ENCODE measurements at places on chromosomes 16 and 17.

GRCh38 chr17:78210111-78210510 is 3.9 kb upstream of the BIRC5 start:
- DNase-seq = no peak

DNA sequence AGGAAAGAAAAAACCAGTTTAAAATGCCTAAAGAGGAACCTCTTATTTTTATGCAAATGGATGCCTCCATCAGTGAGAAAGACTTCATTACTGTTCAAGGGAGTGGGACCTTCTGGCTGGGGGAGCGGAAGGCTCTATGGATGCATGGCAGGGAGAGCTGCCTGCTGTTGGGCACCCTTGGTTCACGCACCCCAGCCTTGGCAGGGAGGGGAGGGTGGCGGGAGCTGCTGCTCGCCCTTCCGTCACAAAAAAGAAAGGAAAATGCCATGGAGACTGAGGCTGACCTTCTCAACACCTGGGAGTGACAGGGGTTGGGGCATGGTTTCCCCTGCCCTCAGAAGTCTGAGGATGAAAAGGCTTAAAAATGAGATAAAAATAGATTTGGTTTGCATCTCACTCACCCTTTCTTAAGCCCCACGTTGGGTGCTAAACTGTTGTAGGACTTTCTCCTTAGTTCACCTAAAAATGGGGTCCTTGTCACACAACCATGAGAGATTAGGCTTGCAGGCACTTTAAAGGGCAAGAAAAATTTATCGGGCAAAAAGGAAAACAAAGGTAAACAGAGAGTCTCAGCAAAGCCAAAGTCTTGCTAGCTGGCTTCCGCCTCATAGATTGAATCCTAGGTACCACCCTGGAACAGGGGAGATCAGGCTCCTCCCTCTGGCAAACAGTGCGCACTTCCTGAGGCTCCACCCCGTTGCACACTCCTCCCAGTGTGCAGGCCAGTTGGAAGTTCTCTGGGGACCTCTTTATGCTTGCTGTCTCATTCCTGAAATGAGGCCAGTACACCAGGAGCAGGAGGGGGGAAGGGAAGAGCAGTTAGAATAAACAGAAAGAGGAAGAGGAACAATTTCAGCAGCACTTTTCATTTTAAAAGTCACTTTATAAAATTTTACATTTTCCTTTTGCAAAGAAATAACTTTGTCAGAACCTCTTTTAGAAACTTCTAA is 31.6 kb downstream of the PHKB start:
- peak; percentile 74 for DNase-seq

GRCh38 chr17:39568702-39569101 is 39.0 kb downstream of the NEUROD2 start:
- no peak for DNase-seq

GRCh38 chr16:85265810-85266209 is 153.5 kb upstream of the CIBAR2 start:
- DNase-seq = no peak

GRCh38 chr17:74457146-74457819 is 9.2 kb upstream of the CD300A start:
- DNase-seq = peak; percentile 83

DNA sequence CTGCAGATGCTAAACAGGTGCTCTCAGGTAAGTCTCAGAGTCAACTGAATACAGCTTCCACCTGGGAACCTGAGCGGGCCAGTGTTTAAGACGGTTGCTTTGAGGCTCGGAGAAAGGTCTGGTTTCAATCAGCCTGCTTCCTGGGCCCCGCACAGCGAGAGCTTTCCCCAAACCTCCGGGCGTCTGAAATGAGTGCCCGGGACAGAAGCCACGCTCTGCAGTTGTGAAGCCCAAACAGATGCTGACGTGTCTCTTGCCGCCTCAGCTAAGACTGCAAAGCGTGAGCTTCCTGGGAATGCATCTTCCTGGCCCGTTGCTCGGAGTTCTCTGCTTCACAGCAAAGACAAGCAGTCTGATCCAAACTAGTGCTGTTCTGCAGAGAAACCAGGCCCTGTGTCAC is 36.7 kb downstream of the PLXDC1 start:
- DNase-seq = no peak

GRCh38 chr16:53434377-53435065 is at the start of gene RBL2:
Gene RBL2 (plus strand): TSS chr16:53434471. CDS start chr16:53434557, 86 bp downstream.
- DNase-seq = peak; percentile 86

DNA sequence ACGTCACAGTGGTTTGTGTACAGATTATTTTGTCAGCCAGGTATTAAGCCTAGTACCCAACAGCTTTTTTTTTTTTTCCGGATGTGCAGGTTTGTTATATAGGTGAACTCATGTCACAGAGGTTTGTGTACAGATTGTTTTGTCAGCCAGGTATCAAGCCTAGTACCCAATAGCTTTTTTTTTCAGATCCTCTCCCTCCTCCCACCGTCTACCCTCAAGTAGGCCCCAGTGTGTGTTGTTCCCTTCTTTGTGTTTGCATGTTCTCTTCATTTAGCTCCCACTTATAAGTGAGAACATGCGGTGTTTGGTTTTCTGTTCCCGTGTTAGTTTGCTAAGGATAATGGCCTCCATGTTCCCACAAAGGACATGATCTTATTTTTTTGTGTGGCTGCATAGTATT is 19.9 kb downstream of the RPTOR start:
- no peak for DNase-seq

DNA sequence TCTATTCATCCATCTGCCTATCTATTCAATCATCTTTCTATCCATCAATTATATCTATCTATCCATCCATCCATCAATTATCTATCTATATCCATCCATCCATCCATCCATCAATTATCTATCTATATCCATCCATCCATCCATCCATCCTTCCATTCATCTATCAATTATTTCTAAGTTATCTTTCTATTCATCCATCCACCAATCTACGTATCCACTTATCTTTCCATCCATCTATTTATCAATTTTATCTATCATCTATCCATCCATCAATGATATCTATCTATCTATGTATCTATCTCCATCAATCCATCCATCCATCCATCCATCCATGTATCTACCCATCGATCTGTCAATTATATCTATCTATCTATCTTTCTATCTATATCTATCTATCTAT is 158.4 kb upstream of the ZKSCAN2 start:
- no peak for DNase-seq

DNA sequence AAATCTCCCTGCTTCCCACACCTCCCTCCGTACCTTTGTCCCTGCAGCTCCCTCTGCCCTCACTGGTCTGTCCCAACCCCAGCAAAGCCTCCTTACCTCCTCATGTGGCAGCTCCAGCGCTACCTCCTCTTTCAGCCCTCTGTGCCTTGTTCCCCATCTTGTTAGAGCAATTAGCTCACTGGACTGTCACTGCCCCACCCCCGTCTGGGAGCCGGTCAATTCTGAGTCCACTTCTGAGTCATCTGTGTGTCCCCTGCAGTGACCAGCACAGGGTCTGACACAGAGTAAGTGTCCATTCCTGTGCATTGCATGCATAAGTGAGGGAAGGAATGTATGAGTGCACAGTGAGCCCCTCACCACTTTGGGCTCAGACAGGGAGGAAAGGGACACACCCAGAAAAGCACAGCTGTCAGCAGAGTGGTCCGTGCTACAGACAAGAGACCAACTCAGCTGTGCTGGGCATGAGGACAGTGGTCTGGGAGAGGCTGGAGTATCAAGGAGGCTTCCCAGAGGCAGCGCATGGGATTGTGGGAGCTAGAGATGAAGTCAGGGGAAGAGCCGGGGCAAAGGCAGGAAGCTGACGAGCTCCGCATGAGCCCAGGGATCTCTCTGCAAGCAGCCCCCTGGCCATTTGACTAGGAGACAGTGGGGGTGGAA is 45.9 kb downstream of the PITPNM3 start:
- no peak for DNase-seq

GRCh38 chr16:14452066-14452465 is 178.0 kb downstream of the PARN start:
- DNase-seq = no peak

DNA sequence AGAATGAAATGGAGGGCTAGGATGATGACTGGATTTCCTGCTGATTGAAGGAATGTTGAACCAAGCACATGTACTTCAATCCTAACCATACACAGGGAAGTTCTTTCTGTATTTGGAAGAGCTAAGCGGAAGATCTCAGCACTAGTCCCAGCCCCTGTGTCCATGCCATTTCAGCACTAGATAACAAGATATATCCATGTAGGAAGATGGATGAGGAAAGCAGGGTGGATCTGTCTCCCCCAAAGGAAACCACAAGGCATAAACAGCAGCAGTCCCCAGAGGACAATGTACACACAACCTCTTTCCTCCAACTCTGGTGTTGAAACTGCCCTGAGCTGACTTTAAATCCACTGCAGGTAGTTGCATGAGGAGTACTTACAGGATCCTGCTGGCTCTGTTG is 75.1 kb downstream of the GRIN2A start:
- no peak for DNase-seq

- peak; percentile 79 for DNase-seq
Measured at GRCh38 chr17:40362696-40363110, 1.8 kb downstream of the GJD3 start.

- no peak for DNase-seq
Measured at GRCh38 chr16:70381604-70382342, 35.1 kb downstream of the DDX19A start.

DNA sequence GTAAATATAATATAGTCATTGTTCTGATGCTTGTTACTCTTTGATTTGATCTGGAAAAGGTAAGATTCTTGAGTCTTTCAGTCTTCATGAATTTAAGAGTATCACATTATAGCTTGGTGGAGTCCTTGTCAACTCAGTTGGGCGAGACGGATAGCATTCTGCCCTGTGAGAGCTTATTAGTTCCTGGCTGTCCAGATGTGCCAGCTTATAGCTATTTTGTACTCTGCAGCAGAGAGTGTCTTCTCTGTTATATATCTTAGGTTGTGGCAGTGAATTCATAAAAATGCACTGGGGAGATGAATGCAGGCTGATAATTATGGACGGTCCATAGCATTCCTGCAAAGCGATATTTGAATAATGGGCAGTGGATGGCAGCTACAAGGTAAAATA is 51.0 kb upstream of the CRISPLD2 start:
- DNase-seq = no peak

GRCh38 chr17:83053739-83054451 is 25.5 kb upstream of the METRNL start:
- no peak for DNase-seq

- no peak for DNase-seq
Measured at GRCh38 chr16:68091380-68092261, 6.5 kb downstream of the NFATC3 start.

GRCh38 chr17:18033442-18034099 is 5.4 kb downstream of the ATPAF2 start:
- peak; percentile 74 for DNase-seq

DNA sequence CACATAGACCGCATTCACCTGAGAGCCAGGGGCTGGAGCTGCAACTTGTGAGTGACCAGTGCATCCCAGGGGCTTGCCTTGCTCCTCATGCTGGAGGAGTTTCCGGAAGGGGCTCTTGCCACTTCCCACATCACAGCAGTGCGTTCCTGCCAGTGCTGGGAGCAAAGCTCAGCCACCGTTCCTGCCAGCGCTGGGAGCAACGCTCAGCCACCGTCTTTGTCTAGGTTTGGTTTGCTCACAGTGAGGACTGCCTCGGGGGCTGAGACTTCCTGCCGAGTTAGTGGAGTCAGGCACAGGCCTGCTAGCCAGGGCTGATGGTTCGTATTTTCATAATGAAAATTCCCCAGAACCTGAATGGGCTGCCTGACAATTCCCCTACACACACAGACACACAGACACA is 5.4 kb upstream of the CHRNE start:
- DNase-seq = no peak

DNA sequence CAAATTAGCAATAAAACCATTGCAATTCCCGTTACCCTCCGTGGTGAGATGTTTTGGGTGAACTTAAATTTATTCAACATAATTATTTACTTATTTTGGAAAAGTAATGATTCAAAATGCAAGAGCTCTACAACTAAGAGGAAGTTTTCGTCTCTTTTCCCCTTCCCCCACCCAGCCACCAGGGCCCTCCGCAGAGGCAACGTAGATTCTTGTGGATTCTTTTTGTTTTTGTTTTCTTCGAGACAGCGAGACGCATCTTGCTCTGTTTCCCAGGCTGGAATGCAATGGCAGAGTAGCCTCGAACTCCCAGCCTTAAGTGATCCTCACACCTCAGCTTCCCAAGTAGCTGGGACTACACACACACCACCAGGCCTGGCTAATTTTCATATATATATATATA is 19.2 kb downstream of the CCDC40 start:
- no peak for DNase-seq

DNA sequence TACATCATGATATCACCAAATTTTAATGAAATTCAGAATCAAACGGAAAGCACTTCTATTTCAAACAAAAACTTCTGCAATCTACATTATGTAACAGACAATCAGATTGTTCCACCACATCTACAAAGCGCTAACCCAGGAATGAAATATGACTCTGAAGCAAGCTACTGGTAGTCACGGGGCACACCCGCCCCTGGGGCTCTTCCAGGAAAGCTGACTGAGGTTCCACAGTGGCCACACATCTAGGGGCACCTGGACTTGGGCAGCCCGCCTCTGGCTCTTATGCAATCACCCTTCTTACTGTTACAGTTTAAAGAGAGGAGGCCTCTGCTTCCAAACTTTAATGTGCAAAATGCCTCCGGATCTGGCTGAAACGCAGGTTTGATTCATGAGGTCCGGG is 27.5 kb downstream of the ZCCHC14 start:
- no peak for DNase-seq

GRCh38 chr17:35947156-35947585 is 3.7 kb upstream of the LYZL6 start:
- DNase-seq = peak; percentile 39

- no peak for DNase-seq
Measured at GRCh38 chr17:81481073-81481799, 31.4 kb downstream of the ACTG1 start.

- no peak for DNase-seq
Measured at GRCh38 chr16:48347980-48348379, 37.2 kb downstream of the SIAH1 start.

Data from HEK293T (cell line).